ENCODE measurements at places on chromosomes 16 and 17.

DNA sequence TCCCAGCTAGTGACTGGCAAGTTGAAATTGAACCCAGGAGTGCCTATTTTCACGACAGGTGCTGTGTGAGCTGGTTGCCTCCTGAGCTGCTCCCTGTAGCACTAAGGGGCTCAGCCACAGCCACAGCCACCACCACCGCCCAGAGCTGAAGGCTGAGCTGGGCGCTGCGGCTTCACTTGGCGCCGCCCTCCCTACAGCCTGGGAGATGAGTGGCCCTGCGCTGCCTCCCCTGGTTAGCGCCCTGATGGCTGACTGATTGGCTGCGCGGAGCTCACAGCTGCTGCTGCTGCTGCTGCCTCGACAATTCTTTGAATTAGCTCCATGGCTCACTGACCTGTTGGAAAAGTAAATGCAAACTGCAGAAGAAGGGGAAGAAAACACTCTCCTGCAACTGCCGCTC is 91.8 kb upstream of the TMEM132E start:
- no peak for DNase-seq

- peak; percentile 29 for DNase-seq
Observed at GRCh38 chr17:39738568-39738901, 797 bp downstream of the GRB7 start.

GRCh38 chr17:27239046-27239445 is 54.9 kb upstream of the WSB1 start:
- no peak for DNase-seq

DNA sequence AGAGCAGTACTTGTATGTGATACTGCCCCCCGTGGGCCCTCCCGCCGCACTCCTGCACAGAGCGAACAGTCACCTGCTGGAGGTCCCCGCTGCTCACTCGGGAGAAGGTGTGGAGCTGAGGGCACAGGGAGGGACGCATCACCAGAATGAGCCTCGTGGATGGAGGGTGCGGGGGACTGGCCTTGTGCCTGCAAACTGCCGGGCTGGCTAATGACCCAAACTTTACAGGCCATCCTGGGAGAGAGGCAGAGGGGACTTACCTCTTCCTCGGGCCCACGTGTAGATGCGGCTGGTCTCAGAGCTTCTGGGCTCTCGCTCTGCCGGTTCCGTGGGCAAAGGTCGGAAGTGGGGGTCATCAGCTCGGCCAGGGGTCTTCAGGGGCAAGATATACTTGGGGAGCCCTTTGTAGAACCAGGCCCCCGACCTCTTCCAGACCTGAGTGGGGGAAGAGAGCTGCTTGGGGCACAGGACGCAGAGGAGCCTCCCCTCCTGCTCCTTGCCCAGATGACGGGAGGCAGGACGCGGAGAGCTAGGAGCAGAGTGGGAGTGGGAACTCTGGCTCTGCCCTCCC is 65.5 kb upstream of the DOC2B start:
- no peak for DNase-seq

DNA sequence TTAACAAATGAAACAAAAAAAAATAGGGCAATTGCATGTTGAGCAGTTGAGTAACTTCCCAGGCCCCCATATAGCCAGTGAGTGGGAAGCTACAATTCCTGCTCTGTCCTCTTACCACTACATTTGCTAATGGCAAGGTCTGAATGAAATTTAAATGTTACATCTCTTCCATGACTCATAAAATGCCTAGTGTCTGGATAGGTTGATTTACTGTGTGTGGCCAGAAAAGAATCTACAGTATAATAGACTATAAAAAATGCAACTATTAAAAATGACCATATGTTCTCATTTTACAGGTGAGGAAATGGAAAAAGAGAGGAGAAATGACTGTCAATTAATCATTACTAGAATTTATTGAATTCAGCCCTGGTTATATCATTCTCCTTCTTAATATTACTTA is 1199.3 kb downstream of the CDH11 start:
- DNase-seq = no peak

GRCh38 chr17:31568121-31568520 is 176.6 kb downstream of the RAB11FIP4 start:
- DNase-seq = no peak

- no peak for DNase-seq
Observed at GRCh38 chr17:74715144-74715543, 2.4 kb upstream of the CD300LF start.

- DNase-seq = no peak
Observed at GRCh38 chr16:29824589-29825144, 4.4 kb downstream of the MVP start.

DNA sequence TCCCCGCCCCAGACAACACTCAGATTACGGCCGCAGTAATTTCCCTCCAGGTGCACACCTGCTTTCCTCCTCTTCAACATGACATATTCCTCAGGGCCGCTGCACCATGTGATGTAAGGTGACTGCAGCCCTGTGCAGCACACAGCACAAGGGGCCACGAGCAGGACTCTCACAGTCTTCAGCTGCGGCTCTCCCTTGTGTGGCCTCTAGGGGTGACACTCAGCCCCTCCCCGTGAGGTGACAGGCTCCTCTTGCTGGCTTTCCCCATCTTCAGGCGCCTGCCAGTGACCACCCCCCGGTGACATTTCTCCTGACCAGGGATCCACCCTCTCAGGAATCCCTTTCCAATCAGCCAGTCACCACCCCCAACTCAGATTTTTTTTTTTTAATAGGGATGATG is 31.3 kb upstream of the ABCC3 start:
- DNase-seq = no peak

GRCh38 chr17:42087042-42087701 is 11.1 kb downstream of the ZNF385C start:
- DNase-seq = no peak

DNA sequence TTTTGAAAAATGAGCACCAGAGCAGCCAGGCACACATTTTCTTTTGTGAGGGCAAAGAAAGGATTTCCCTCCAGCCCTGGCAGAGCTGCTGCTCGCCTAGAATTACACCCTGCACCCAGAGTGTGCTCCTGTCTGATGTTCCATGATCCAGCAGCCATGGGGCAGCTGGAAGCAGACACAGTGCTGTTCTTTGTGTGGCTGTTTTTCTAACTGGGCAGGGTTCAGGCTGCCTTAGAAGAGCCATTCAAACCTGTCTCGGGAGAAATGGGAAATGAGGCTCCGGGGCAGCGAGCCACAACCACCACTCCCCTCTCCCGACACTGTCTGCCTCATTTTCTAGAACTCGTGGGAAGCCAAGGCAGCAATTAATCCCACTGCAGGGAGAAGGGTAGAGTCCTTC is 28.9 kb downstream of the LITAF start:
- DNase-seq = no peak

- no peak for DNase-seq
Observed at GRCh38 chr16:50440991-50441390, 72.2 kb upstream of the BRD7 start.

DNA sequence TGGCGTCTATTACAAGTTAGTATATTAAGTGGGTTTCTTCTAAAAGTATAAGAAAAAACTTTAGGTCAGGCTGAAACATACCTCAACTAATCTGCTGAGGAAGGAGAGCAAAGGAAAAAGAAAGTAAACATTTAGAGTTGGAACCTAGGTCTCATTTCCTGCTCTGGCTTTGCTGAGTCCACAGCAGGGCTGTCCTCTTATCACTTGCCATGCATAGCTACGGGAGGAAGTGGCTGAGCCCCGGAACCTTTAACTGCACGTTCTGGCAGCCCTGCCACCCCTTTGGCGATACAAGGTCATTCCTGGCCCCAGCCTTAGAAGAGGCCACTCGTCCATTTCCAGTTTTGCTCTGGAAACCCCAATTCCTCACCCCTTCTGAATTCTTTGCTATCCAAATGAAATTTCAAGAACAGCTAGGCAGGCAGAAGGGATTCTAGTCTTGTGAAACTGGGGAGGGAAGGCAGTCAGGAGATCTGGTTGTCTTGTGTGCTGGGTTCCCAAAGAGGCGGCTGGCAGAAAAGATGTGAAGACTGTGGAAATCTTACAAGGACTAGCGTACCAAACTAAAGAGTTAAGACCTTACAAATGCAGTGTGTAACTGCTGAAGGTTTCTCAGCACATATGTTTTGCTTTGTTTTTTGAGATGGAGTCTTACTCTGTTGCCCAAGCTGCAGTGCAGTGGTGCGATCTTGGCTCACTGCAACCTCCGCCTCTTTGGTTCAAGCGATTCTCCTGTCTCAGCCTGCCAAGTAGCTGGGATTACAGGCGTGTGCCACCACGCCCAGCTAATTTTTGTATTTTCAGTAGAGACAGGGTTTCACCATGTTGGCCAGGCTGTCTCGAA is 19.1 kb downstream of the WIPI1 start:
- DNase-seq = peak; percentile 22

DNA sequence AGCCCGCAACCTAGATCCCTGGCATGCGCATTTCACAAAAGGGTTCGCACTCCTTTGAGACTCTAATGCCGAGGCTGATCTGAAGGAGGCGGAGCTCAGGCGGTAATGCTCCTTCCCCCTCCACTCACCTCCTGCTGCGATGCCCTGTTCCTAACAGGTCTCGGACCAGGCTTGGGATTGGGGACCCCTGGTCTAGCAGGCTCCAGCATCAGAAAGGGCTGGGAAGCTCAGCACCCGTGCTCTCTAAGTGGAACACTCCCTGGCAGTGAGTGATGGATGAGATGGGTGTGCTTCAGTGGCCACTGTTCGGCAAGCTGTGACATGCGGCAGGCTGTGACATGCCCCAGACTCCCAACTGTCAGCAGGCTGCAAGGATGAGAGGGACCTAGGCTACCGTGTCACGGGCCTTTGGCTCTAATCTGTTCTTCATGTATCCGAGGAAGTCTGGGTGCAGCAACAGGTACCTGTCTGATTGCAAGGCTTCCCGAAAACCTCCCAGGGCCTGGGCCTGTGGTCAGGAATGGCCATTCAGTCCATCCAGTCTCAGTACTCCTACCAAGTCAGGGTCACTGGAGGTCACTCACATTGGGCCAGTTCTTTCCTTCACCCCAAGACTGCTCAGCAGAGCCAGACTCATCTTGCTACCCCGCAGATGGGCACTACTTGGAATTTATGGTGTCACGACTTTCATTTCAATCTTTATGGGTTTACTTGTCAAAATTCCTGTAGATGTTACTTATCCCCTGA is 1.3 kb upstream of the ST6GALNAC2 start:
- no peak for DNase-seq

DNA sequence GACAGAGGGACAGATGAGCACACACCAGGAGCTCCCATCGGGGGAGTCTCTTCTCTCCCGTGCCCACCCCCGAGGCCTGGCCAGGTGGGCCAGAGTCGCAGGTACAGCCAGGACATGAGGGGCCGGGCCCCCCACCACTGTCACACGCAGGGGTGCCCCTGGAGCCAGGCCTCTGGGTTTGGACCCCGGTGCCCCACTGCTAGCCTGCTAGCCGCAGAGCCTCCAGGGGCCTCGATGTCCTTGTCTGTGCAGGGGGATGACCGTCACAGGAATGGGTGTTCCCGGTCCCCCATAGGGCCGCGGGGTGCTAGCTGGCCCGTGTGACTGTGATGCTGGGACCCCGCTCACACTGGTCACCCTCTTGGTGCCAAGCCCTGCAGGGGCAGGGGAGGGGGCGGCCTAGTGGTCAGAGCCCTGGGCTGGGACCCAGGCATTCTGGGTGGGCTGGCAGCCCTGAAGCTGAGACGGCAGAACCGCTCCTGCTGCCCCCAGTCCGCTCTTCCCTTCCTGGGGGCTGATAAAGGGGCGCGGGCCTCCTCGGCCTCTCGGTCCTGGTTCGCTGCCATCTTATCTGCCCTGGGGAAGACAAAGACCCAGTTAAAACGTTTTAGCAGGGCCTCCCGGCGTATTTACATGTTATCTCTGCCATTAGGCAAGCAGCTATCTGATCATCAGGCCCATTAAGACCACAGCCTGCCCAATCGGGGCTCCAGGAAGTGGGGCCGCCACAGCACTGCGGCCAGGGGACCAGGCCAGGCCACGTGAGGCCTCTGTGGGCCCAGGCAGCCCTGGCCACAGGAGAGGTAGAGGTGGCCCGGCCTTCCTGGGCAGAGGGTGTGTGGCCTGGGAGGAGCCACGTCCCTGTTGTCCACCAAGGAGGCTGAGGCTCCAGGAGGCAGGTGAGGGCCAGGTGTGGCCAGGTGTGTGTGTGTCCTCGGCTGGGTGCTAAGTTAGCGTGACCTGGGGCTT is 57.2 kb upstream of the ZC3H18 start:
- no peak for DNase-seq

DNA sequence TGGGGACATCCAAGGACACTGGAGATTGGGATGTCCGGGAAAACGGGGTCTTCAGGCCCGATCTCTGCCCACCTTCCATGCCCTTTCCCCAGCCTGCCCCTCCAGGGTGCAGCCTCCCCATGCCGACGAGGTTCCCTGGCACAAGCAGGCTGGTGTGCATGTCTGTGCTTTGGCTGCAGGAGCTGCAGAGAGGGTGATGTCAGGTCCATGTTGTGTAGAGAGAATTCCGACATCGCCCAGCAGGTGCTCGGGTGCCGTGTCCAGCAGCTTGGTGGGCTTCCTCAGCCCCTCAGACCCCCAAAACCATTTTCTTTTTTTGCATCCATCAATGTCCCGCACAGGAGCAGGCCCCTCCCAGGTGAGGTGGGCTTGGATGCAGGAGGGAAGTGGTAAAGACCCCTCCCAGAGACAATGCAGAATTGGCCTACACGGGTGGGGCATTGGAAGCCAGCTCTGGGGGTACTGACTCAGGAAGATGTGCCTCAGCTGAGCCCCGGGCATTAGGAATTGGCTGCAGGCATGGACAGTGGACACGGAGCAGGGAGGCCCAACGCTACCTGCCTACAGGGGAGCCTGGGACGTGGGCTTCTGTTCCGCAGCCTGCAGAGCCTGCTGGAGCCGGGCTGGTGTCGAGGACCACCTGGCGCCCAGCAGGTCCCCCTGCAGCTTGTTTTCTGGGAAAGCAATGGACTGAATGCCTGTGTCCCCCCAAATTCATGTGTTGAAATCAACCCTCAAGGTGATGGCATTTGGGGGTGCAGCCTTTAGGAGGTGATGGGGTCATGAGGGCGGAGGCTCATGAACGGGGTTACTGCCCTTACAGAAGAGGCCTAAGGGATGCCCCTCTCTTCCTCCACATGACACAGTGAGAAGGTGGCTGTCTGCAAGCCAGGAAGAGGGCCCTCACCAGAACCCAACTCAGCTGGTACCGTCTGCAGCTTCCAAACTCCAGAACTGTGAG is 97.5 kb downstream of the METRNL start:
- DNase-seq = no peak

DNA sequence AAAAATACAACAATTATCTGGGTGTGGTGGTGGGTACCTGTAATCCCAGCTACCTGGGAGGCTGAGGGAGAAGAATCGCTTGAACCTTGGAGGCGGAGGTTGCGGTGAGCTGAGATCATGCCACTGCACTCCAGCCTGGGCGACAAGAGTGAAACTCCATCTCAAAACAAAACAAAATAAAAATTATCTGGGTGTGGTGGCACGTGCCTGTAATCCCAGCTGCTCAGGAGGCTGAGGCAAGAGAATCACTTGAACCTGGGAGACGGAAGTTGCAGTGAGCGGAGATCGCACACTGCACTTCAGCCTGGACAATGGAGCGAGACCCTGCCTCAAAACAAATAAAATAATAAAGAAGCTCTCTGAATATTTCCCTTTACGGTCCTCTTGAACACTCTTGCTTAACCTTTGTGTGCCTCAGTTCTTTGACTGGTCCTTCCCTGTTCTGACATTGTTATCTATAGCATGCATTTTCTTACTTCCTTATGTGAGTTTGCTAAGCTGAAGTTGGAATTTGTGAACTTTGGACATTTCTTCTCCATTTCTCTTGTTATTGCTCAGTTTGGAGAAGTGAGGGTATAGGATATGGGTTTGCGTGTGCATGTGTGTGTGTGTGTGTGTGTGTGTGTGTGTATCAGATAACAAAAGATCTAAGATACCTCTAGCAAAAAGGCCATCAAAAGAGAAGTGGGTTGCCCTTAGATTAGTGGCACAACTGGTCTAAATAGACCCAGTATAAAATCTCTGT is 29.7 kb upstream of the WSB1 start:
- no peak for DNase-seq
